ENCODE measurements at places on chromosomes 6 and 20.

- DNase-seq: no peak
Observed at GRCh38 chr6:138054982-138055381, 52.2 kb downstream of the PERP start.

DNA sequence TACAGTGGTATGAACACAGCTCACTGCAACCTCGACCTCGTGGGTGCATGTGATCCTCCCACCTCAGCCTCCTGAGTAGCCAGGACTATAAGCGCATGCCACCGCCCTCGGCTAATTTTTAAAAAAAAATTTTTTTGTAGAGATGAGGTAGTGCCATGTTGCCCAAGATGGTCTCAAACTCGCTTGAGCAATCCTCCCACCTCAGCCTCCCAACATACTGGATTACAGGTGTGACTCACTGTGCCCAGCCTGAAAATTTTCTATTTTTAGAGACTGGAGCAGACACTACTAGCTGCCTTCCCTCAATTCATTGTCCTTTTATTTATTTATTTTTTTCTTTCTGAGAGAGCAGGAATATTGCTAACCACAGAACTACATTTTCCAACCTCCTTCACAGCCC lies 20.3 kb upstream of the GTF3C6 start:
- DNase-seq: no peak

DNA sequence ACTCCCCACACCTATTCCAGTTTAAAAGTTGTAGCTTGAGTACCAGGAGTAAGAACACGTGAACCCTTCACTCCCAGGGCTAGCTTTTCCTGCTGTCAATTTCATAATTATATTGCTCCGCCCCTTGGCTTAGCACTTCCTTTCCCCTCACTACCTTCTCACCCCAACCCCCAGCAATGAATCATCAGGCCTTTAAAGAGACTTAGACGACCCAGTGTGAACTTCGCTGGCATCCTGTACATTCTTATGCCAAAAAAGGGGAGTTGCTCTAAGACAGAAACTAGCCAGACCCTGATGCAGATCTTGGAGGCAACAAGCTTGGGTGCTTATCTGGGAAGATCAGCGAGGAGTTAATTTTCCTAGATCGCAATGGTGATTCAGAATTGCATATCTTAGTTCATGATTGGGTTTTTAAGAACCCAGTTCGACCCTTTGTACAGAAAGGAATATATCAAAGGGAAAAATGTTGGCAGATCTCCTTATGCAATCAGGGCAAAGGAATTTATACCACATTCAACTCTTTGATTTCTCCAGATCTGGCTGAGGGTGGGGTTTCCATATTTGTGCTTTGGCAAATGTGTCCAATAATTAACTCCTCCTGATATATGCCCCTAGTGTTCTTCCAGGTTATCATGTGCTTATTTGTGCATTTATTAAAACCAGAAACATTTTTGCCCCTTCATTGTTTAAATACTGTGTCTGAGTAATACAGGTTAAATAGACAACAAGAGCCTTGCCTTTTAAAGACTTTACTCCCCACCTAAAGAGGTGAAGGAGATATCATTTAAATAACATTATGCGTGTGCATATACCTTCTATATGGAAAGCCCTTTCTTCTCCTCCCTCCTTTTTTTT lies 8.1 kb upstream of the ATXN1 start:
- DNase-seq: peak; percentile 67

- no peak for DNase-seq
Observed at GRCh38 chr6:44730771-44731391, 343.4 kb downstream of the CDC5L start.

- DNase-seq: no peak
Observed at GRCh38 chr6:151564654-151565053, 70.8 kb downstream of the CCDC170 start.

DNA sequence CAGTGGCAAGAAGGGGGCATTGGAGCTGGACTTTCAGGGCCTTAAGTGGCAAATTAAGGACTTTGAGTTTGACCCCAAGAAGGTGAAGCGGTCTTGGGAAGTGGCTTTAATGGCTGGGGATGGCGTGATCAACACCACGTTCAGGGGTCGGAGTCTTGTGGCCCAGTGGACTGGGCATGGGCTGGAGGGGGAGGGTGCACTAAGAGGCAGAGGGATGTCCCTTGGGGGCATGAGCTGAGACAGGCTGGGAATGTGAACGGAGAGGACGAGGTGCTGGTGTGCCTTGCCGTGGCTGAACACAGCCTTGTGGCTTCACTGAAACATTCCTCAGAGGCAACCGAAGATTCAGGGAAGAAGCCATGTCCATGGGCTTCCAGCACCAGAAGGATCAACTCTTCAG lies 227.0 kb downstream of the SYNDIG1 start:
- DNase-seq: no peak

GRCh38 chr6:100228834-100229441 lies 234.9 kb upstream of the MCHR2 start:
- DNase-seq: peak; percentile 64

- DNase-seq: no peak
Observed at GRCh38 chr20:61166324-61166723, 85.7 kb upstream of the CDH4 start.

Data from activated T-cell treated with anti-CD3 and anti-CD28 coated beads, Interleukin-2, amount 50 U/mL, for 72 hours (primary cell).